IPS DF 19.7 (cell line): ENCODE measurements at places on chromosomes 7 and 10.

DNA sequence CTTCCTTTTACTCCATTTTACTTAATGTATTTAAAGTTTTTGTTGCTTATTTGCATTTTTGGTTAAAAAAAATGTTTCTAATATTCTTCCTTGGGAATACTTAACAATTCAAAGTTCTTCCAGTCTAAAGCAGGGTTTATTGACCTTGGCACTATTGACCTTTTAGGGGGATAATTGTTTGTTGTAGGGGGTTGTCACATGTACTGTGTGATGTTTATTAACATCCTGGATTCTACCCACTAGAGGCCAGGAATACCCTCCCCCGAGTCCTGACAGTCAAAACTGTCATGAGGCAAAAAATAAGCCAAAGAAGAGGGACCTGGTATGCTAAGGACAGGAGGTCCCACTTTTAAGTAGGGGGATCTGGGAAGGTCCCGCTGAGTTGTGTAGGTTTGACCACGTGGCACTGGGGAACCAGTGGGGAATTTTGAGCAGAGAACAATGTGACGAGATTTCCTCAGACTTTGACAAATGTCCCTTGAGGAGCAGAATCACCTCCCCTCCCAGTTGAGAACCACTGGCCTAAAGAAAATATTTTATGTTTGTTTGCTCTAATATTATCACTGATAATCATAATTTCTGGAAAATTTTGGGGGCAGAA lies 178.3 kb upstream of the PRR15 start:
- no peak for DNase-seq

GRCh38 chr10:79463578-79464496 lies 18.4 kb upstream of the ZCCHC24 start:
- no peak for DNase-seq

DNA sequence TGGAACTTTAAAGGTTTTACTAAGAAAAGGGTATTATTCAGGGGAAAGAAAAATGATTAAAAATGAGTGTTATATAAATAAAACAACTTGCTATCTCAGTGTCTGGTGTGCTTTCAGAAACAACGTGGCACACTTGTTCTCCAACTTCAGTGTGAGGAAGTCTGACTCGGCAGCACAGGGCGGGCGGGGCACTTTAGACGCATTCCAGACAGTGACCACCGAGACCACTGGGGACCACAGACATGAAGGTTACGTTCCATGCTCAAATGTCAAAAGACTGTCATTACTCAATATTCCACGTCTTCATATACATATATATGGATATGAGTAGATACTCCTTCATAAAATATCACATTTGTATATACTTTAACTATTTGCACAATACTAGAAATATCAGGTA lies 87.0 kb downstream of the LARP4B start:
- DNase-seq = no peak

- peak; percentile 56 for DNase-seq
Measured at GRCh38 chr7:81484261-81484660, 285.6 kb downstream of the HGF start.

DNA sequence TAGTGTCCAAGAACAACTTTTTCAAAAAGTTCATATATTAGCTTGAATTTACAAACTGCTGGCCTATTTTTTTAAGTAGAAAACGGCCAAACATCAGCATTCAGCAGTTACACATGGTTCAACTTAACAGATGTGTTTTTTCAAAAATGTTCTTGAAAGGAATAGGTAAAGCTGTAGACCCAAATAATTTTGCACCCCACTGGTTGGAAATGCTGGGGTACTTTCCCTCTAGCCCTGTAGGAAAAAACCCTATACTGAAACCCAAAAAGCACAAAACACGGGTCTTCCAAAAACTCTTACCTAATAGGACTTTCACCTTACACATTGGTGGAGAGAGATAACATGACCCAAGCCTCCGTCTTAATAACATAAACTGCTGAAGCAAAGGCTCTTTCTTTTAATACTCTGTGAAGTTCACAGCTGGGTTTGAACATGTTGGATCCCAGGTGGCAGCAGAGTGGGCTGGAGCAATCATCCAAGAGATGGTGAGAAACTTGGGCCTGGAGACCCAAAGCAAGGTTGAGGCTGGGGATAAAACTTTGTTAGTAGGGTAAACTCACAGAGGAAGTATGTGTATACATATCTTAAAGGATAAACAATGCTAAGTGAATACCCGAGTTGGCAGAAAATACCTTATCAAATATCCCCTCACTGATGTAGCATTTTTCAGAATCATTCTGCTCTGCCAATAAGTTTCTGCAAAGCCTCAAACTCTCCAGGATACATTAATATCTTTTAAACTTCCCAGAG lies 629 bp upstream of the DNAJC9 start:
- no peak for DNase-seq

DNA sequence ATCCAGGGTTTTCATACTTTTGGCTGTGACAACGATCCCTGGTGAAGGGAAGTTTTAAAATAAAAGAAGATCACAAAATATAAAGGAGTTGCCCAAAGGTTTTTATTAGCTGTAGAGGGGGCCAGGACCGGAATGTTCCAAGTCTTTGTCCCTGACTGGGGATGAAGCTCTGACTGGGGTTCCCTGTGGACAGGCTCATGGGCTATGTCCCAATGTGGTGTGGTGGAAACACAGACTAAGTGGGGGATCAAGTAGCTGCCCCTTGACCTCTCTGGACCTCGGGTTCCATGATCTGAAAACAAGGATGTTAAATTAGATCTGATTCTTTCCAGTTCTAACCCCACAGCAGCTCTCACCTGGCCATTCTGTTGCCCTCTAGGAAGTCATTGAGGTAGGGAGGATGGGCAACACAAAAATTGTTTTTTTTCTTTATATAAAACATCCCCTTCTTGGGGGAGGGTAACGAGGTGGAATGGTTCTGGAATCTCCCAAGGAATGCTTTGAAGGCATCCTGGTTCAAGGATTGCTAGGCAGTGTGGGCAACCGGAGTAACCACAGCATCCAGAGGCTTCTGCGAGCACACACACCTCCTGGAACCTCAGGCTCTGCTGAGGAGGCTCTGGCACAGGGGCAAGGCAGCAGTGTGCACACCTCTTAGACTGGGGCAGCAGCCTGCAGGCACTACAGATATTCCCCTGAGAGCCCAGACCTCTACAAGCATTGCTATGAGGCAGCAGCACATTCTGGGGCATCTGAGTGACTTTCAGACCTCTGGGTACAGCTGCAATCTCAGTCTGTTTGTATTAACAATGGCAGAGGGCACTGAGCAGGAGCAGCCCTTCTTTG lies 21.4 kb upstream of the CRYGN start:
- no peak for DNase-seq

GRCh38 chr7:17132726-17133125 lies 165.7 kb upstream of the AHR start:
- no peak for DNase-seq

GRCh38 chr10:29319205-29319781 lies 30.4 kb downstream of the LYZL1 start:
- DNase-seq = no peak

- DNase-seq = no peak
Measured at GRCh38 chr10:86931872-86932271, 25.5 kb downstream of the MMRN2 start.

DNA sequence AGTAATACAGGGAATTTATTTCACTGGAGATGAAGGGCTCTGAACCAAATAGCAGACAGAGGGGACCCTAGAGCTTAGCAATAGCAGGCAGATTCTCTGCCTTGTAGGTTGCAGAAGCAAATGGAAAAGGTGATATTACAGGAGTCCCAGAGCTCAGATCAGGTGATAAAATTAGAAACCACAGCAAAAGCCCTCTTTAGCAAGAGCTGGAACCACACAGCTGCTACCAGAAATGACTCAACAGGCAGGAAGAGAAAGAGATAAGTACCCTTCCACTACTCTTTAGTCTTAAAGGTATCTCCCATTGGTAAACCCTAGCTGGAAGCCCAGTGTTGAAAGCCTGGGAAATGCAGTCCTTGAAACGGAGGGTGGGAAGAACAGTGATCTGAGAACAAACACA lies 535.6 kb upstream of the GHITM start:
- DNase-seq = no peak

DNA sequence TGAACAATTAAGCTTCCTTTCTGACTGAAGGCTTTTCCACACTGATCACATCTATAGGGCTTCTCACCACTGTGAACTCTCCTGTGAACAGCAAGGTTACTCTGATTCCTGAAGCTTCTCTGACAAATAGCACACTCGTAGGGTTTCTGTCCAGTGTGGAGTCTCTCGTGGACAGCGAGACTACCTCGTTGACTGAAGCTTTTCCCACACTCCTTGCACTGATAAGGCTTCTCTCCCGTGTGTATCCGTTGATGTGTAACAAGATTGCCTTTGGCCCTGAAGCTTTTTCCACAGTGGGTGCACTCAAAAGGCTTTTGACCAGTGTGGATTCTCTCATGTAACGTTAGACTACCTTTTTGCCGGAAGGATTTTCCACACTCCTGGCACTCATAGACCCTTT lies 4.4 kb downstream of the ZNF32 start:
- DNase-seq = no peak

- DNase-seq = no peak
Measured at GRCh38 chr7:141752634-141753033, 11.3 kb upstream of the TAS2R3 start.

GRCh38 chr7:134731616-134732015 lies 47.8 kb upstream of the CALD1 start:
- no peak for DNase-seq

DNA sequence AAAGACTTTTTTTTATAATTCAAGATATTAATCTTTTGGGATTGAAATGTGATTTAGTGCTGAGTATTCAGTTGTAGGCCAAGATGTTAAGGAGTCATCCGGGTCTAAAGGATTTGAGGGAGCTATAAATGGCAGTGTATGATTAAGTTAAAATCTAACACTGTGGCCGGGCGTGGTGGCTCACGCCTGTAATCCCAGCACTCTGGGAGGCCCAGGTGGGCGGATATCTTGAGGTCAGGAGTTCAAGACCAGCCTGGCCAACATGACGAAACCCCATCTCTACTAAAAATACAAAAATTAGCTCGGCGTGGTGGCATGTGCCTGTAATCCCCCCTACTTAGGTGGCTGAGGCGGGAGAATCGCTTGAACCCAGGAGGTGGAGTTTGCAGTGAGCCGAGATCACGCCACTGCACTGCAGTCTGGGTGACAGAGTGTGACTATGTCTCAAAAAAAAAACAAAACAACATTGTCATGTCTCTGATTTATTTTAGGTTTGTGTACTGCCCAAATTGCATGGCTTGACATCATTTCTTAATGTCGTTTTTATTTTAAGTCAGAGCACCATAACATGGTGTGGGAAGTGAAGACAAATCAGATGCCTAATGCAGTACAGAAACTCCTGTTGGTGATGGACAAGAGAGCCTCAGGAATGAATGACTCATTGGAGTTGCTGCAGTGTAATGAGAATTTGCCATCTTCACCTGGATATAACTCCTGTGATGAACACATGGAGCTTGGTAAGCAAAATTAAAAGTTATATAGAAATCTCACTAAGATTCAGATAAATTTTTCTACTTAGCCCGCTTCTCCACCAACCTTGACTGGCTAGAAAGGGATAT lies 10.7 kb downstream of the HBP1 start:
- DNase-seq = no peak

GRCh38 chr10:29767968-29768367 lies 133.2 kb upstream of the SVIL start:
- DNase-seq = no peak

DNA sequence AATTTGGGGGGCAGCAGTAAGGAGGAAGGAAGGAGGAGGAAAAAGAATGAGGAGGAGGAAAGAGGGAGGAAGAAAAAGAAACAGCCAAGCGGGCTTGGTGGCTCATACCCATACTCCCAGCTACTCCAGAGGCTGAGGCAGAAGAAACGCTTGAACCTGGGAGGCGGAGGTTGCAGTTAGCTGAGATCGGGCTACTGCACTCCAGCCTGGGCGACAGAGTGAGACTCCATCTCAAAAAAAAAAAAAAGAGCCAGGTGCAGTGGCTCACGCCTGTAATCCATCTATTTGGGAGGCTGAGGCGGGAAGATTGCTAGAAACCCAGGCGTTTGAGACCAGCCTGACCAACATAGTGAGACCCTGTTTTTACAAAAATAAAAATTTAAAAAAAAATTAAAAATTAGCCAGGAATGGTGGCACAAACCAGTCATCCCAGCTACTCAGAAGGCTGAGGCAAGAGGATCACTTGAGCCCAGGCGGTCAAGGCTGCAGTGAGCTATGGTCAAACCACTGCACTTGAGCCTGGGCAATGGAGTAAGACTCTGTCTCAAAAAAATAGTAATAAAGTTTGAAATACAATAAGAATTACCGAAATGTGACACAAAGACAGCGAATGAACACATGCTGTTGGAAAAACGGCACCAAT lies 14.1 kb upstream of the CRCP start:
- DNase-seq = no peak

- no peak for DNase-seq
Measured at GRCh38 chr7:158343936-158344455, 243.6 kb downstream of the PTPRN2 start.

DNA sequence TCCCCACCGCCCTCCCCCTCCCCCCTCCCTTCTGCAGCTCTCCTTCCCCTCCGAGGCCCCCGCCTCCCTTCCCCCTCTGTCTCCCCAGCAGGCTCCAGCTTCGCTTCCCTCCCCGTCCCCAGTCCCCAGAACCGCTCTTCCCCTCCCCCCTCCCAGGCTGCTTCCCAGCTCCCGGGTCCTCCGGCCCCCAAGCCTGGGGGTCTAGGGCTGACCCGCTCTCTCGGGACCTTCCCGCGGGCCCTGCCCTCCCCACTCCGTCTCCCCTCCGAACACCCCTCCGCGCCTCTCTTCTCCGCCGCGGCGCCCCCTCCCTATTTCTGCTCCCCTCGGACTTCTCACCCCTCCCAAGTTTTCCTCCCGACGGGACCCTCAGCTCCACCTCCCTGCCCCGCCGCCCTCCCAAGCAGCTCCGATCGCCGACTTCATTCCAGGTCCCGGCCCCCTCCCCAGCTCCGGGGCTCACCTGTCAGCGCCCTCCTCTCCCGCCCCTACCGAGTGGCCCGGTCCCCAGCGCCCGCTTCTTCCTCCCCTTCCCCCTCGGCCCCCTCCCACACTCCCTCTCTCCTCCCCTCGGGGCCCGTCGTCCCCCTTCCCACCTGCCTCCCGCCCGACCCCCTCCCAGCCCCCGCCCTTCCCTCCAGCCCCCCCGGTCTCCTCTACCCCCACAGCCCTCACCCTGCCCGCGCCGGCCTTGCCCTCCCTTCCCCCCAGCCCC lies 990 bp downstream of the ZNF467 start:
- no peak for DNase-seq

- no peak for DNase-seq
Measured at GRCh38 chr7:132871419-132871818, 210.5 kb downstream of the CHCHD3 start.
